ENCODE measurements at places on chromosomes 12 and 14. TPM values are rescaled to one million over a fixed set of nuclear protein-coding genes. Genes with fewer than 3 reads are reported as not detected.

OR4M1 gene
- not detected for total RNA-seq

ZDHHC22 gene
- not detected for total RNA-seq

ESPL1 gene
- 0.46 TPM for total RNA-seq

GYS2 gene
- total RNA-seq, result not detected

TMEM19 gene
- 31.3 TPM for total RNA-seq

TSHR gene
- total RNA-seq, result not detected

TPPP2 gene
- total RNA-seq, result not detected

NPAS3 gene
- 0.28 TPM for total RNA-seq

APOF gene
- total RNA-seq, result not detected

ACSM4 gene
- total RNA-seq, result not detected

CFAP73 gene
- total RNA-seq, result not detected

ADGRD1 gene
- 10.2 TPM for total RNA-seq

KCNA5 gene
- not detected for total RNA-seq

GLS2 gene
- total RNA-seq, result not detected

SPTB gene
- 0.14 TPM for total RNA-seq

MUCL1 gene
- not detected for total RNA-seq

MMP17 gene
- 11.7 TPM for total RNA-seq

LMNTD1 gene
- 0.37 TPM for total RNA-seq
